ENCODE measurements at places on chromosomes 5 and 9. TPM values are rescaled to one million over a fixed set of nuclear protein-coding genes. Genes with fewer than 3 reads are reported as not detected.

PCA3 gene
- not detected for total RNA-seq

GRCh38 chr5:38922199-38922598 is 76.4 kb downstream of the OSMR start:
- no peak for DNase-seq

ST8SIA4 gene
- 0.72 TPM for total RNA-seq

DNA sequence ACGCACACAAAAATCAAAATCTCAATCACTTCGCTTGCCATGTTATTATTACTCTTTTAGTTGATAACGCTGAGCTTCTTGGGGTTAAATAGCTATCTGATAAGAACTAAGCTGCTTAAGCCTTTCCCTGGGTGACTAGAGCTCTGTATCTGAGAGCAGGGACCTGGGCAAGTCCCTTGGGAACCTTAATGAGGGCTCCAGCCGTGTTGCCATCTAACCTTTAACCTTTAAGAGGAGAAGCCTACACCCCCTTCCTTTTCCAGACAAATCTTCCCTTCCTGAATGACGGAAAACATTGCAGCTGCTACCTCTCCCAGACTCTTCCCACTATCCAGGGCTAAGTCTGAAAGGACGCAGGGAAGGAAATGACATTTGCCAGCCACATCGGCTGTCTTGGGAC is 216.5 kb upstream of the RAI14 start:
- DNase-seq, result no peak

SLC36A3 gene
- total RNA-seq, result not detected

Measured in epithelial cell of proximal tubule (primary cell).